ENCODE measurements at places on chromosomes 3 and 15. TPM values are rescaled to one million over a fixed set of nuclear protein-coding genes. Genes with fewer than 3 reads are reported as not detected.

DNA sequence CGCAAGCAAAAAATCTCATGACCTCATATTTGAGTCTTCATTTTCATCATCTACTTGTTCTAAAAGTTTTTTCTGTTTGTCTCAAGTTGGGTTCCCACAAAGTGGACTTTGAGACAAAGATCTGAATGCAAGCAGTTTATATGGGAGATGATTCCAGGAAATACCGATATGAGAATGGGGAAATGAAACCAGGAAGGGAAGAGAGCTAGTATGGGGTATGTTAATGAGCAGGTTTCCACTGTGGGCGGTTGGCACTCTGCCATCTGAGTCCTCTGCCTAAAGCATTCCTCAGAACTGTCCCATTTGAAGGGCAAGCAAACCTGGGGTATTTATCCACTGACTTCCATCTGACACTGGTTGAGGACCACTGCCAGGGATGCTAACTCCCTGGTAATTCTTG, 8.8 kb downstream of the ADPRH start:
- H3K4me3 ChIP-seq, result peak overlapping the region; percentile 37
- H3K27ac ChIP-seq, result no peak overlapping the region
- peaks cover 18% of the 10 kb centered on the region for H3K4me1 ChIP-seq
- DNase-seq, result no peak
- peaks cover 2% of the 10 kb centered on the region for H3K27me3 ChIP-seq

The TRH gene
- total RNA-seq, result not detected

- peaks cover 8% of the 10 kb centered on the region for H3K36me3 ChIP-seq
- H3K4me1 ChIP-seq, result peaks cover 2% of the 10 kb centered on the region
- H3K27ac ChIP-seq, result no peak overlapping the region
These were observed 209.0 kb downstream of the XXYLT1 start for GRCh38 chr3:195061756-195062655.

- H3K4me1 ChIP-seq, result peaks cover 39% of the 10 kb centered on the region
- H3K4me3 ChIP-seq, result peak overlapping the region; percentile 95
- no peaks in the 10 kb centered on the region for H3K27me3 ChIP-seq
- peaks cover 58% of the 10 kb centered on the region for H3K36me3 ChIP-seq
- H3K27ac ChIP-seq, result peak overlapping the region; percentile 92
- DNase-seq, result peak; percentile 72
These were observed 907 bp downstream of the TATDN2 start for GRCh38 chr3:10248984-10249748.

- no peak for DNase-seq
- no peaks in the 10 kb centered on the region for H3K36me3 ChIP-seq
- H3K27ac ChIP-seq, result no peak overlapping the region
- H3K4me3 ChIP-seq, result no peak overlapping the region
- no peaks in the 10 kb centered on the region for H3K4me1 ChIP-seq
These were observed 69.0 kb downstream of the COL6A5 start for GRCh38 chr3:130414457-130414856.

- no peaks in the 10 kb centered on the region for H3K4me1 ChIP-seq
- no peak overlapping the region for H3K27ac ChIP-seq
- H3K27me3 ChIP-seq, result no peaks in the 10 kb centered on the region
These were observed 75.5 kb downstream of the SPATA16 start for GRCh38 chr3:173065543-173065981.

GRCh38 chr15:94164202-94164807, 67.1 kb upstream of the MCTP2 start:
- peaks cover 3% of the 10 kb centered on the region for H3K27me3 ChIP-seq
- H3K27ac ChIP-seq, result no peak overlapping the region
- no peak overlapping the region for H3K4me3 ChIP-seq
- H3K4me1 ChIP-seq, result peaks cover 5% of the 10 kb centered on the region
- H3K36me3 ChIP-seq, result no peaks in the 10 kb centered on the region
- DNase-seq, result peak; percentile 52

- peaks cover 32% of the 10 kb centered on the region for H3K27me3 ChIP-seq
- H3K4me3 ChIP-seq, result peak within 1 kb of the TSS; percentile 8
- H3K36me3 ChIP-seq, result no peaks in the 10 kb centered on the region
- DNase-seq, result no peak
These were observed at the start of gene TIMP4 for GRCh38 chr3:12158387-12159226. TIMP4 (minus strand) TSS chr3:12158912; CDS start chr3:12158840, 72 bp downstream.

- H3K27ac ChIP-seq, result no peak overlapping the region
- H3K4me3 ChIP-seq, result no peak overlapping the region
- H3K27me3 ChIP-seq, result peaks cover 14% of the 10 kb centered on the region
- H3K4me1 ChIP-seq, result no peaks in the 10 kb centered on the region
These were observed 41.4 kb upstream of the ST3GAL6 start for GRCh38 chr3:98721776-98722175.

DNA sequence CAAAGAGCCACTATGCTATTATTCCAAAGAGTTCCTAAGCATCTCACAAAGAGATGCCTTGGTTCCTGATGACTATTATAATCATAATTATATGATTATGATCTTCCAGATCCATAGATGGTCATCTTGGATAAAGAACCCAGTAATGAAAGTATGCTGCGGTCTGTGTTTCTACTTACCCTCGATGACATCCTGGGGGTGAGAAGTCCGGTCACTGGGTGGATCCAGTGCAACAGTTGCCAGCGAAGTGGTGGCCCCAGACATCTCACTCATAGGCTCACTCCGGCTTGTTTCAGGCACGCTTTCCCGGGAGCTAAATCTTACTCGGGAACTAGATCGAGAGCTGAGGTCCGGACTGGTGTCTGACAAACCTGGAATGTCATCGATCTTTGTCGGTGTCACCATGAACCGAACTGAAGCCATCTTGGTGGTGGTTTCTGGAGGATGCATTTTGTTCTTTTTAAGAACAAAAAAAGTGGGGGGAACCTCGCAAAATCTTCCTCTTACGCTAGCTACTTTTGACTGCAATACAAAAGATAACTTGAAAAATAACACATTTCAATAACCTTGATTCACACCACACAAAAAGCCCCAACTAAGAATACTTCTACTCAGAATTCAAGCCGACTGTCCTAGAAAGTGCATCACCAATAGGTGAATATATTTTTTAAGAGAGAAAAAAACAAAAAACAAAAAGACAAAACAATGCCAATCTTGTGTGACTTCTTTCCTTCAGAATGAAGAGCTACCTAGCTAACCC, 1.2 kb downstream of the SLC12A6 start:
- H3K4me1 ChIP-seq, result peaks cover 43% of the 10 kb centered on the region
- peak overlapping the region; percentile 99 for H3K27ac ChIP-seq
- H3K4me3 ChIP-seq, result peak overlapping the region; percentile 96
- H3K36me3 ChIP-seq, result peaks cover 14% of the 10 kb centered on the region
- H3K27me3 ChIP-seq, result no peaks in the 10 kb centered on the region

GRCh38 chr3:150132101-150132749, 161.5 kb upstream of the PFN2 start:
- H3K27ac ChIP-seq, result no peak overlapping the region
- no peak overlapping the region for H3K4me3 ChIP-seq
- H3K4me1 ChIP-seq, result no peaks in the 10 kb centered on the region

The ATP10A gene
- 57.9 TPM for total RNA-seq

The ATP13A5 gene
- not detected for total RNA-seq

- no peak overlapping the region for H3K4me3 ChIP-seq
- H3K36me3 ChIP-seq, result no peaks in the 10 kb centered on the region
- H3K4me1 ChIP-seq, result no peaks in the 10 kb centered on the region
- H3K27ac ChIP-seq, result no peak overlapping the region
These were observed 271.7 kb upstream of the MEIS2 start for GRCh38 chr15:37372064-37372463.

GRCh38 chr15:40618023-40618422, 24.0 kb downstream of the KNL1 start:
- H3K4me1 ChIP-seq, result no peaks in the 10 kb centered on the region
- DNase-seq, result no peak
- H3K36me3 ChIP-seq, result peaks cover 41% of the 10 kb centered on the region
- H3K27ac ChIP-seq, result no peak overlapping the region
- H3K4me3 ChIP-seq, result no peak overlapping the region

DNA sequence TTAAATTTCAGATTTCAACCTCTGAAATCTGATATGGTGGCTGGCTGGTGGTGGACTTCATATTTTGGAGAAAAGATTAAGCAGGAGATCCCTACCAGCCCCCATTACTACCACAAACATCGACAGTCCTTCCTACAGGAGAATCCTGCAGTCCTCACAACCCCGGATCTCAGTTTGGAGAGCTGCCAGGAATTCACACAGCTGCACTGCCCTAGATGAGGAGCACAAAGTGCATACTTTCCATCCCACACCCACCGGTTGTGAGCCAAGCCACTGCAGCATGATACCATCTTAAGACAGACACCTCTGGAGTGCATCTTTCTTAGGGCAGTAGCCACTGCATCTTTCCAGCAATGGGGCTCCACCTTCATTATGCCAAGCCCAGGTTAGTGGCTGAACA, 185.5 kb upstream of the GPR149 start:
- no peak overlapping the region for H3K4me3 ChIP-seq
- H3K27me3 ChIP-seq, result no peaks in the 10 kb centered on the region
- H3K4me1 ChIP-seq, result no peaks in the 10 kb centered on the region
- no peak for DNase-seq

The GOLGA6L4 gene
- total RNA-seq, result 4.6 TPM

All from activated naive CD8-positive, alpha-beta T cell treated with anti-CD3 and anti-CD28 coated beads, Interleukin-2, amount 10 ng/mL, durations not matched to agents 7 days and 5 days (primary cell).